Midbrain (tissue), 1 donor: ENCODE measurements at places on chromosomes 6 and 20.

DNA sequence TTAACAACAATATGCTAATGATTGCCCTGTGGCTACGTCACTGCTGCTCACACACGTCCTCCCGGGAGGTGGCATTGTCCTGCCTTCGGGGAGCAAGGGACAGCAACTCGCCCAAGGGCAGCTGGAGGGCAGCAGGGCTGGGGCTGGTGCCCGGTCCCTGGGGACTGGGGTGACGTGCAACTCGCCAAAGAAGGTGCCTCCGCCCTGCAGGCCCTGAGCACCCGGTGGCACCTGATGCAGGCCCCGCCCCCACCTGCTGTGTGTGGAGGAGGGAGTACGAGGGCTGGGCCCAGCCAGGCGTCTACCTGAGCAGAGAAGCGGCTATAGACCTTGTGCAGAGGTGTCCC, 64.8 kb upstream of the SLCO4A1 start:
- DNase-seq: no peak

GRCh38 chr6:5315881-5316280, 54.6 kb downstream of the FARS2 start:
- no peak for DNase-seq

GRCh38 chr6:144248476-144249301, 36.4 kb upstream of the UTRN start:
- no peak for DNase-seq

GRCh38 chr20:7090811-7091210, 323.3 kb downstream of the BMP2 start:
- no peak for DNase-seq

DNA sequence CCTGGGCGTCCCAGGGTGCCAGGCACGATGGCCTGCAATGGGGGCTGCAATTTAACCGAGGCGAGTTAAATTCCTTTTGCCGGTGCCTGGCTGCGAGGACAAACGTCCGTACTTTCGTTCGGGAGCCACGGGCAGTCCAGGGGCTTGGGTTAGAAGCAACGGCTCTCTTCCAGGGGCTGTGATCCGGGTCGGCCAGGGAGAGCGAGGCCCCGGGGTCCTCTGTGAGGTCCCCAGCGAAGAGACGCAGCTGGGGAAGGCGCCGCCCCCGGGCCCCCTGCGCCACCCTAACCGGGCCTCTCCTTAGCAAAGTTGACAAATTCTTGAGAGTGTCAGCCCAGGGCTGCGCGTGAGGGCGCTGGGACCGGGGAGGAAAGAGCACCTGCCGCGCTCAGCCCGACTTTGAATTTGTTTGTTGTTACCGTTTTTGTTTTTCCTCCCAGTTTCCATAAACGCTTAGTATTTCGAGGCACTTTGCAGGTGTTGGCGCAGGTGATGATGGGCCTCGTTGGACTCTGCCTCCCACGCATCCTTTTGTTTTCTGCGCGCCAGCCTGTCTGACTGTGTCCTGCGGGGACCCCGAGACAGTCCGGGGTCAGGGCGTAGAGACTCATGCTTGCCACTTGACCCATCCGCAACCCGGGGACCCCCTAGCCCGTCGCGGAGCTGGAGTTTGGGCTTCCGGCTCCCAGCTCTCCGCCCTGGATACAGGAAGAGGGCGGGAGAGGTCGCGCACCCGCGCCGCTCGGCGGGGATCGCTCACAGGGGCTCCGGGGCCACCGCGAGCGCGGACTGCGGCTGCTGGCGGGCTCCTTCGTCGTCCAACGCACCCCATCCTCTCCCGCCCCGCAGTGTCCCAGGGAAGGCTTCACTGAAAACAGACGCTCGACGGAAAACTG, 5.8 kb downstream of the OLIG3 start:
- no peak for DNase-seq

GRCh38 chr6:106508834-106509233, 120.5 kb downstream of the RTN4IP1 start:
- no peak for DNase-seq
